ENCODE measurements at places on chromosomes 3 and 15.

GRCh38 chr15:100942656-100943425 is 23.7 kb downstream of the LRRK1 start:
- DNase-seq = no peak

DNA sequence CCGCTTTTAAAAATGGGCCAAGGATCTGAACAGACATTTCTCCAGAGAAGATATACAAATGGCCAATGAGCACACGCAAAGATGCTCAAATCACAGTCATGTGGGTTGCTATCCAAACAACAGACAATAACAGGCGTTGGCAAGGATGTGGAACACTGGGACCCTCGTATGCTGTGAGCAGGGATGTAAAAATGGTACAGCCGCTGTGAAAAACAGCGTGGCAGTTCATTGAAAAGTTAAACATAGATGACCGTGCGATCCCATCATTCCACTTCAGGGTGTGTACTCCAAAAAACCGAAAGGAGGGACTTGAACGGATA is 6.7 kb upstream of the LRRC15 start:
- DNase-seq = no peak

DNA sequence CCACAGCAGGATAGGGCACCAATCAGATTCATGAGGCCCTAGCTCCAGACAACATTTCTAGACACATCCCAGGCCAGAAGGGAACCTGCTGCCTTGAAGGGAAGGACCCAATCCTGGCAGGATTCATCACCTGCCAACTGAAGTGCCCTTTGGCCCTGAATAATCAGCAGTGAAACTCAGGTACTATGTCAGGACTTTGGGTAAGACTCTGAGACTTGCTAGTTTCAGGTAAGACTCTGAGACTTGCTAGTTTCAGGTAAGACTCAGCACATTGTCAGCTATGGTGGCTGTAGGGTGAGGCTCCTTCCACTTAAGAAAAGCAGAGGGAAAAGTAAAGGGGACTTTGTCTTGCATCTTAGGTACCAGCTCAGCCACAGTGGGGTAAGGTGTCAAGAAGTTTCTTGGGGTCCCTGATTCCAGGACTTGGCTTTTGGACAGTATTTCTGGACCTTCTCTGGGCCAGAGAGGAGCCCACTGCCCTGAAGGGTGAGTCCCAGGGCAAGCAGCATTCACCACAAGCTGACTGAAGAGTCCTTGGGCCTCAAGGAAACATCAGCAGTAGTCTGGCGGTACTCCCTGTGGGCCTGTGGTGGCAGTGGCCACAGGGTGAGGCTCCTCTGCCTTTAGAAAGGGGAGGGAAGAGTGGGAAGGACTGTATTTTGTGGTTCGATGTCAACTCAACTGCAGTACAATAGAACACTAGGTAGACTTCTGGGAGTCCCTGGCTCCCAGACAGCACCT is 13.7 kb upstream of the COL8A1 start:
- DNase-seq = no peak

GRCh38 chr15:70504988-70505387 is 258.4 kb downstream of the UACA start:
- DNase-seq = no peak

- no peak for DNase-seq
These were observed 238.0 kb upstream of the LRTM1 start for GRCh38 chr3:55165704-55166405.

GRCh38 chr3:34669490-34669889 is 871.1 kb downstream of the PDCD6IP start:
- no peak for DNase-seq

GRCh38 chr3:53650424-53650823 is 156.0 kb downstream of the CACNA1D start:
- DNase-seq = no peak

GRCh38 chr15:84734794-84735479 is 13.5 kb upstream of the ZNF592 start:
- DNase-seq = peak; percentile 75

DNA sequence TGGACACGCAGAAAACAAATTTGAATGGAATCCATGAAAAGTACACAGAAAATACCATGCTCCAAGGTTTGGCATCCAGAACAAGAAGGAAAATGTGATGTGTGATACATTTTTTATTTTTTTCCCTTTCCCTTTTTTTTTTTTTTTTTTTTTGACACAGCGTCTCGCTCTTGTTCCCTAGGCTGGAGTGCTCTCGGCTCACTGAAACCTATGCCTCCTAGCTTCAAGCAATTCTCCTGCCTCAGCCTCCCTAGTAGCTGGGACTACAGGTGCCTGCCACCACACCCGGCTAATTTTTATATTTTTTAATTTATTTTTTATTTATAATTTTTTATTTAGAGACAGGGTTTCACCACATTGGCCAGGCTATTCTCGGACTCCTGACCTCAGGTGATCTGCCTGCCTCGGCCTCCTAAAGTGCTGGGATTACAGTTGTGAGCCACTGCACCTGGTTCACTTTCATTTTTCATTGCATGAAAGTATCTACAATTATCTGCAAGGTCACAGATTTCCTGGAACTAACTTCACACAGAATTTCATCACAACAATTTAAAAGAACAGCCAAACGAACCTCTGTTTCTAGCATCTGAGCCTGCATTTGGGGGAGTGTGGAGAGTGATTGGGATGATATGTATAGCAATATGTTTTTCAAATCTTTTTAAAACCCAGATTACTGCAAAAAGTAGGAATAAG is 8.3 kb downstream of the POU1F1 start:
- DNase-seq = no peak

DNA sequence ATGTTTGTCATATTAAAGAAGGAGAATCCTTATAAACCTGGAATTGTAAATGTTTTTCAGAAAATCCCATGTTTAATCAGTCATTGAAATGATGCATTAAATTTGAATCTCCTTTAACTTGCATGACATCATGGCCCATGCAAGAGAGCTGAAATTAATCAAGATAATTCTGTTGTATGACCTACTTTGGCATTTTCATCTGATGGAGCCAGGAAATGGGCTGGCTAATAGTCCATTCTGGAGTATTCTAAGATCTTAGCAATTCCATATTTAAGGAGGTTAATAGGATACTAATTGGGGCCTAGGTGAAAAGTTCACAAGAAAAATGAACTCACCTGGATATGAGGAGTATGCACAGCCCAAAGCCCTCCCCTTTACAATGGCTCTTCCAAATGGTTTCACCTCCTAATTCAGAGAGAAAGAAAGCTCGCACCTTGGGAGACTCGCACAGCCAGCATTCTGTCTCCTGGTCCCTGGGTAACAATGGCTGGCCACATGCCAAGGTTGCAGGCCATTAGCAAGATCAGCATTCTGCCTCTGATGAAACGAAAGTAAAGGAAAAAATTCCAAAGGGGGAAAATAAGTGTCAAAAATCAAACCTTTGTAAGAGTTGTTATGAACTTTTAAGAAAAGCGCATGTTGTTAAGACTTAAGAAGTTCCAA is 786.4 kb downstream of the MCTP2 start:
- no peak for DNase-seq

- DNase-seq = no peak
These were observed 101.0 kb downstream of the CBLB start for GRCh38 chr3:105767776-105768175.

GRCh38 chr3:155362808-155363689 is 69.6 kb upstream of the STRIT1 start:
- DNase-seq = no peak

DNA sequence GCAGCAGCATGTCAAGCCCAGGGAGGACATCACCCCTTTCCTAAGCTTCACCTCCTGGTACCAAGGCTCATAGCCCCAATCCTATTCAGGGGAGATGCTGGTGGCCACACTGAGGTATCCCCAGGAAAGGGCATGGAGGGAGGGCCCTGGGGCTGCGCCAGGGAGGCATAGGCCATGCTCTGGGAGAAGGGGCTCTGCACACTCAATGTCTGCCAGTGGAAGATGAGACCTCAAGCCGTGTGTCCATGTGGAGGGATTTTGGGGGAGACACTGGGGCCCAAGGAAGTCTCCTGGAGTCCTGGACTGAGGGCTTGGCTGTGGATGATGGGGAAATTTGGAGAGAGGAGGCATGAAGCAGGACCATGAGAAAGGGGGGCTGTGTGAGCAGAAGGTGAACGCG is 21.2 kb upstream of the PRR23E start:
- DNase-seq = no peak

DNA sequence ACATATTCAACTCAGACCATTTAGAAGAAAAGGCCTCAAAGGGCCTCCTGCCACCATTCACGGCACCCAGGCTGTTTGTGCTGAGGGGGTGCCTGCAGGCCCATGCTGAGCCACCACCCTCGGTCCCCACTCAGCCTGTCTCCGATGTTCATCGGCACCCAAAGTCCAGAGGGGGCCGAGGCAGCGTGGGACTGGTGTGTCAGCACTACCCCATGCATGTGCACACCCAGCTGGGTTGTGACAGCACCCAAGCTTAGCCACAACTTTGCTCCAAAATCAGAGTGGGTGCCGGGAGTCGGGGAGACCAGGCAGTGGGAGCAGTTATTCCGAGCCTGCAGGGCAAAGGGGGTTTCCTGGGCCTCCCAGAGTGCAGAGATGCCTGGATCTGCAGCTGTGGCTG is 508.5 kb upstream of the ZNF717 start:
- no peak for DNase-seq

GRCh38 chr3:117788506-117788905 is 1078.9 kb downstream of the TUSC7 start:
- no peak for DNase-seq

DNA sequence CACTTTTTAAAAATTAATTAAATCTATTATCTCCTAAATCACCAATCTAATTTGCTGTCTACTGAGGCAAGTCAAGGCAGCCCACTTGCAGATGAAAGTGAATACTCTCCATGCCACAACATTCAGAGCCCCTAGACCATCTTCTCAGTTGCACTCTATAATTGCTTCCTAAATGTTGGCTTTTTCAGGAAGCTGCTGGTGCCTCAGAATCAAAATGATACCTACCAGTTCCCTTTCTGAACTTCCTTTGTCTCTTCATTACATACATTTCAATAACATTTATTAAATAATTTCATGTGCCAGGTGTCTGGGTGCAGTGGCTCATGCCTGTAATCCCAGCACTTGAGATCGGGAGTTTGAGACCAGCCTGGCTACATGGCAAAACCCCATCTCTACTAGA is 124.1 kb downstream of the SERPINI1 start:
- DNase-seq = no peak

- no peak for DNase-seq
These were observed 328.2 kb downstream of the TIGIT start for GRCh38 chr3:114622001-114622400.

GRCh38 chr3:48985831-48986376 is 4.1 kb upstream of the P4HTM start:
- DNase-seq = no peak

DNA sequence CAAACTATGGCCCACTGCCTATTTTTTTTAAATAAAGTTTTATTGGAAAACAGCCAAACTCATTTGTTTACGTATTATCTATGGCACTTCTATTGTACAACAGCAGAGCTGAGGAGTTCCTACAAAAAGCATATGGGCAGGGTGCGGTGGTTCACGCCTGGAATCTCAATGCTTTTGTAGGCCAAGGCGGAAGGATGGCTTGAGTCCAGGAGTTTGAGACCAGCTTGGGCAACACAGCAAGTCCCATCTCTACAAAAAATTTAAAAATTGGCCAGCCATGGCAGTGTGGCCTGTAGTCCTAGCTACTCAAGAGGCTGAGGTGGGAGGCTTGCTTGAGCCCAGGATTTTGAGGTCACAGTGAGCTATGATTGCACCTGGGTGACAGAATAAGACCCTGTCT is 142.3 kb downstream of the RORA start:
- DNase-seq = no peak

DNA sequence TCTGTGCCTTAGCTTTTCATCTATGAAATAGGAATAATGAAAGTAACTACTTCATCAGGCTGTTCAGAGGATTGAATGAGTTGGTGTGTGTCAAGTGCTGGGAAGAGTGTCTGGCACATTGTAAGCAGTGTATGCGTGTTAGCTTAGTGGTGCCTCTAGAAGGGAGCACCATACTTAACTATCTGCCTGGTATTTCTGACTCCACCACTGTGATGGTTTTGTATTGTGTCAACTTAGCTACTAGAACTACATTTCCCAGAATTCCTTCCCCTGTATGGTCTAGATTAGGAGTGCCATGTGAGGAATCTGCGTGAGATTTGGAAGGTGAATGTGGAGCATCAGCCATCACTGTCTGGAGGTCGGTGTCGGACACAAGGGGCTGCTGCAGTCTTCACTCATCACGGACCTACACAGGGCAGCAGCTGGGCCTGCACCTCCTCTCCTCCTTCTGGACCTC is 115.4 kb upstream of the GALNT15 start:
- no peak for DNase-seq

GRCh38 chr3:88812576-88812975 is 294.8 kb upstream of the EPHA3 start:
- no peak for DNase-seq

DNA sequence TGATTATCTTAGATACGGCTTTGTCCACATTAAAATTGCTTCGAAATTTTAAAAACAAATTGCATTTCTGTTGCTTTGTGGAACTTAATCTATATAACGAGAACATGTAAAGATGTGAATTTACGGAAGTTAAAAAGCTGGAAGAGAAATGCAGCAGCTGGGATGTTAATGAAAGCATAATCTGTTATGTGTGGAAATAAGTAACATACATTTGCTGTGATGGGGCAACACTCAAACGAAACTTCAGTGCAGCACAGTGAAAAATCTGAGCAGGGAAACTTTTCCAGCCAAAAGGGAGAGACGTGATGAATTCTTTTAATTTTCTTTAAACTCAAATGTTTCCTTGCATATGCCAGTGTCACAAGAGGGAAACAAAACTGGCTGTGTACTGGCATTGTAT is 276.7 kb upstream of the LMCD1 start:
- no peak for DNase-seq

DNA sequence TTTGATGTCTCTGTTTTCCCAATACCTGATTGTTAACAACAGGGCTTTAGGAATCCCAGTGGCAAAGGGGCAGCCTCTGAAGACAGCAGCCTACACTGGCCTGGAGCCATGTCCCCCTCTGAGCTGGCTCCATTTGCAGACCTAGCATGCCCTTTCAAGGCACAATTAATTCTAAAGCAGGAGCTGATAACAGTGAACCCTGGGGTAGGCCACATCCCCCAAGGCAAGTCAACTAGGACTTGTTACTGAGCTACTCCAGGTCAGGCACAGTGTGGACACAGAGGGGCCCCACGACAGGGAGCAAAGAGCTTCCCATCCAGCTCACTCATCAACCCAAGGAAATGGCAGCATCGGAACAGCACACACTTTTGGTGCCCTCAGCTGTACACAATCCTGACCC is 51.9 kb downstream of the SPSB4 start:
- DNase-seq = no peak

All from CD4-positive, alpha-beta T cell treated with Interleukin-15 for 1 hour (primary cell).